ENCODE measurements at places on chromosomes 5 and 9. TPM values are rescaled to one million over a fixed set of nuclear protein-coding genes. Genes with fewer than 3 reads are reported as not detected.

SLC27A6 gene
- total RNA-seq = 7.9 TPM

FEM1C gene
- 27.5 TPM for total RNA-seq

IL13 gene
- not detected for total RNA-seq

ACOT12 gene
- not detected for total RNA-seq

VDAC1 gene
- total RNA-seq = 269 TPM

DNA sequence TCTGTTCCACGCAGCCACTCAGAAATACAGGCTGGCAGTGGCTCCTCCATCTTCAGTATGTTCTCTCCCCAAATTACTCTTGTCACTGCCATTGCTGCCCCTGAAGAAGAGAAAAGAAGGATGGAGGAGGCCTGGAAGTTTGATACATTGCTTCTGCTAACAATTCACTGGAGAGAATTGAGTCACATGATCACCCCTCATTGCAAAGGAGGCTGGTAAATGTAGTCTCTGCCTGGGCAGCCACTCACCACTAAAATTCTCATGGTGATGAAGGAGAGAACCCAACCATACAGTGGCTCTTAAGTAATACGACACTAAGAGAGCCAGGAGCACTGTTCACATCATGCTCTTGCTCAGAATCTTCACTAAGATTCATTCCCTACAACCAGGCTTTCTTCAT, 112.0 kb downstream of the DOCK8 start:
- DNase-seq = no peak

- no peak for DNase-seq
Measured at GRCh38 chr5:133220851-133221674, 169.2 kb downstream of the HSPA4 start.

GRCh38 chr9:24901319-24901718, 355.6 kb upstream of the IZUMO3 start:
- DNase-seq = no peak

- no peak for DNase-seq
Measured at GRCh38 chr5:4737868-4738267, 402.3 kb upstream of the ADAMTS16 start.

GRCh38 chr9:71112866-71113265, 8.6 kb downstream of the TRPM3 start:
- DNase-seq = no peak

DNA sequence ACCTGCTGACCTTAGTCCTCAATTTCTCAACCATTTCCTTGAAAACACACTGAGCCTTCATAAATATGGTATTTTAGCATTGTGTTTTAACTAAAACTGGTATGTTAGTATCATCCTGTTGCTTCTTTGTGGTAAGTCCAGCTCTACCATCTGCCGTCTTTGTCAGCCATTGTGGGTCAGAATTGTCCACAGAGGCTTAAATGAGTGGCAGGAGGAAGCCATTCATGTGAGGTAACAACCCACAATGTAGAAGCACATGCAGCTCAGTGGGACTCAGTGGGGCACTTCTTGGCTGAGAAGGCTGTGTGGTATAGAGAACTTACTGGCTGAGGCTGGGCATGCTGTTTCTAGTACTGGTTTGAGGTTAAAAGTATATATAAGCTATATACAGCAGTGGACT, 149.2 kb upstream of the NR3C1 start:
- no peak for DNase-seq

DNA sequence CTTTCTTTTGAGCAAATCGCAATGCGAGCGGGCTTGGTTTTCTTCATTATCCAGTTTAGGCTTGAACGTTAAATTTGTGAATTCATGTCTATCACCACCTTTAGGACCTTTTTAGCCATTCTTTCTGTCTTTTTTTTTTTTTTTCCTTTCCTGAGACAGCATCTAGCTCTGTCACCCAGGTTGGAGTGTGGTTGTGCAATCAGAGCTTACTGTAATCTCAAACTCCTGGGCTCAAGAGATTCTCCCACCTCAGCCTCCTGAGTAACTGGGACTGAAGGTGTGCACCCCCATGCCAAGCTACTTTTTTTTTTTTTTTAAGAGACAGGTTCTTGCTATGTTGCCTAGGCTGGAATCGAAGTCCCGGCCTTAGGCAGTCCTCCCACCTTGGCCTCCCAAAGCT, 39.2 kb upstream of the LRRC14B start:
- DNase-seq = no peak

- no peak for DNase-seq
Measured at GRCh38 chr5:73564018-73564417, 1.4 kb downstream of the ANKRA2 start.

- DNase-seq = no peak
Measured at GRCh38 chr9:130871395-130872062, 25.1 kb downstream of the QRFP start.

- no peak for DNase-seq
Measured at GRCh38 chr5:150364004-150364403, 6.5 kb downstream of the TCOF1 start.

DNA sequence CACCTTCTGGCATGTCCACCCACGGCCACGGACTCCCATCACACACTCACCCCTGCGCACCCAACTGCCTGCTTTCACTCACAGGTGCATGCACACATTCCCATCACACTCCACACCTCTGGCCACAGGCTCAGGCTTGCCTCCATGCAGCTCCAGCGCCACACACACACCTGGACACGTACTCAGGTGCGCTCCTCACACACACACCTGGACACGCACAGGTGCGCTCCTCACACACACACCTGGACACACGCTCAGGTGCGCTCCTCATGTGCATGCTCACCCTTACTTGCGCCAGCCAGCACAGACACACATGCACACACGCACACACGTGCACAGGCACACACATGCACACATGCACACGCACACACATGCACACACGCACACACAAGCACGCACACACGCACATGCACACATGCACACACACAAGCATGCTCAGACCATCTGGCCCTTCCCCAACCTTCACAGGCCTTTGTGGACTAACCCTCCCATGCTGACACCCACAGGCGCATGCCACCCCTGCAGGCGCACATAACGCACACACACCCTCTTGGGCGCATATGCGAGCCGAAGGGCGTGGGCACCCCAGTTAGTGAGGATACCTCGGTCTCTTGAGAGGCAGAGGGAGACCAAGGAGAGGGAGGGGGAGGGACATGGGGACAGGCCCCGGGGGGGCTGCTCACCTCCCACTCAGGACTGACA, 8.3 kb downstream of the GRIN1 start:
- DNase-seq = no peak

- DNase-seq = no peak
Measured at GRCh38 chr9:106228861-106229260, 534.5 kb downstream of the TMEM38B start.

- DNase-seq = no peak
Measured at GRCh38 chr5:142984525-142984924, 214.3 kb downstream of the ARHGAP26 start.

All from HCT116 (cell line).